NK-92 treated with Interleukin-12 subunit alpha and Interleukin-12 subunit beta, amount 100 ng/mL, for 24 hours (cell line): ENCODE measurements at places on chromosomes 12 and 14.

DNA sequence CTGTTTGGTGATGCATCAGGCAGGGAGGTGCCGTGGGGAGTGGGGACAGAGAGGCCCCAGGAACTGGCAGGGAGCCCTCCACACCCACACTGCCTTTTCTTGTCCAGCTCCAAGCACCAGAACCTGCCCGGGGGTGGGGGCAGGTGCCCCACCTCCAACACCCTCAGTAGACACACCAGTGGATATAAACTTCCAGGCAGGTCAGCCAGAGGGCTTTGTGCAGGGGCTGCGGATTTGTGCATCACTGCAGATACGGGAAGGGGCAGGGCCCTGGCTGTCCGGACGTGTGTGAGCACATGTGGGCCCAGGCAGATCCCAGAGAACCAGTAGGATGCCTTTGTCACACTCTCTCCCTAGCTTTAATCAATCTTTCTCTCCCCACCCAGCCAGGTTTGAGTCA, 1.3 kb upstream of the TGM1 start:
- no peak for DNase-seq

GRCh38 chr12:38695057-38695456, 210.3 kb downstream of the CPNE8 start:
- no peak for DNase-seq

- DNase-seq, result no peak
Measured at GRCh38 chr12:47884501-47884900, 20.3 kb downstream of the VDR start.

DNA sequence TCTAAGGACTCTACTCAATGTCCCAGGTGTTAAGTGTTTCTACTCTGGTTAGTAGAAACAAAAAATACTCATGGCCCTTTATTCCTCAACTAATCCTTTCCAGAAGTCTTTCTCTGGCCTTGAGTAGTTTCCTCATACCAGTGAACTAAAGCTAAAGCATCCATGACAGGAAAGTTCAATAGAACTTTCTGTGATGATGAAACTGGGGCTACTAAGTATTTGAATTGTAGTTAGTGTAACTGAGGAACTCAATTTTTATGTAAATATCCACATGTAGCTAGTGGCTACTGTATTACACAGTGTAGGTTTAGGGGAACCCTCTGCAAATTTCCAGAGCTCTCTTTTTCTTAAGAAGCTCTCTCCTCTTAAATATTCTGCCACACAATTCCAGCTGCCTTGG, 63.7 kb downstream of the R3HDM2 start:
- DNase-seq, result no peak

GRCh38 chr12:46524778-46525177, 152.2 kb upstream of the SLC38A2 start:
- DNase-seq, result no peak

GRCh38 chr14:81437244-81437643, 37.1 kb upstream of the STON2 start:
- no peak for DNase-seq

DNA sequence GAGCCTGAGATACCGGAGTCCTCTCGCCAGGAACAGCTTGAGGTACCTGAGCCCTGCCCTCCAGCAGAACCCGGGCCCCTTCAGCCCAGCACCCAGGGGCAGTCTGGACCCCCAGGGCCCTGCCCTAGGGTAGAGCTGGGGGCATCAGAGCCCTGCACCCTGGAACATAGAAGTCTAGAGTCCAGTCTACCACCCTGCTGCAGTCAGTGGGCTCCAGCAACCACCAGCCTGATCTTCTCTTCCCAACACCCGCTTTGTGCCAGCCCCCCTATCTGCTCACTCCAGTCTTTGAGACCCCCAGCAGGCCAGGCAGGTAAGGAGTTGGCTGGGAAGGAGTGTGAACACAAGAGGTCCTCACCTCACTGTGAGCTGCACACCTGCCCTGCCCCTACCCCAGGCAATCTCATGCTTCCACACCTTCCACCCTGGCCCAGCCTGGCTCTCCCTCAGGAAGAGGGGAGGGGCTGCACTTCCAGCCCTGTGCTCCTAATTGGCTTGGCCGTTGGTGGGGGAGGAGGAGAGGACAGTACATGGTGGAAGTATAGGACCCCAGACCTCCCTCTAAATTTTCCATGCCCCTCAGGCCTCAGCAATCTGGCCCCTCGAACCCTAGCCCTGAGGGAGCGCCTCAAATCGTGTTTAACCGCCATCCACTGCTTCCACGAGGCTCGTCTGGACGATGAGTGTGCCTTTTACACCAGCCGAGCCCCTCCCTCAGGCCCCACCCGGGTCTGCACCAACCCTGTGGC, 6.2 kb downstream of the C1QL4 start:
- DNase-seq, result no peak

GRCh38 chr12:89472508-89472907, 52.1 kb downstream of the GALNT4 start:
- no peak for DNase-seq

GRCh38 chr12:100443434-100443833, 30.2 kb upstream of the NR1H4 start:
- no peak for DNase-seq

DNA sequence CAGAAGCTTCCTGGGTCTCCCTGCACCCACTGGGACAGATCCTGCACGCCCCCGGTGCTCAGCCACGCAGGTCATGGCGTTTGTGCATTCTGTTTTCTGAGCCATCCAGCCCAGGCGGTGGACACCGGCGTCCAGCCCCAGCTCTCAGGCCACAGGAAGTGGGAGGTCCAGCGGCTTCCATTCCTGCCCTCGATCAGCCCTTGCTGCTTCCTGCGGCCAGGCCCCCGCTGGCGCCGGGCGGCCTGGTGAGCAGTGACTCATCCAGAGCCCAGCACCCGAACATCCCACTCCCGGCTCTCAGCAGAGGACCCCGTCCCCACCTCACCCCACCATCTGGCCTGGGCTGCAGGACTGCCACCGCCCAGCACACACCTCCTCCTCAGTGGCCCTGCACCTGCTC, 18.0 kb upstream of the NUDT14 start:
- DNase-seq, result no peak

- no peak for DNase-seq
Measured at GRCh38 chr12:29521951-29522350, 24.5 kb upstream of the OVCH1 start.

GRCh38 chr14:60161196-60162107, 3.7 kb downstream of the DHRS7 start:
- no peak for DNase-seq

DNA sequence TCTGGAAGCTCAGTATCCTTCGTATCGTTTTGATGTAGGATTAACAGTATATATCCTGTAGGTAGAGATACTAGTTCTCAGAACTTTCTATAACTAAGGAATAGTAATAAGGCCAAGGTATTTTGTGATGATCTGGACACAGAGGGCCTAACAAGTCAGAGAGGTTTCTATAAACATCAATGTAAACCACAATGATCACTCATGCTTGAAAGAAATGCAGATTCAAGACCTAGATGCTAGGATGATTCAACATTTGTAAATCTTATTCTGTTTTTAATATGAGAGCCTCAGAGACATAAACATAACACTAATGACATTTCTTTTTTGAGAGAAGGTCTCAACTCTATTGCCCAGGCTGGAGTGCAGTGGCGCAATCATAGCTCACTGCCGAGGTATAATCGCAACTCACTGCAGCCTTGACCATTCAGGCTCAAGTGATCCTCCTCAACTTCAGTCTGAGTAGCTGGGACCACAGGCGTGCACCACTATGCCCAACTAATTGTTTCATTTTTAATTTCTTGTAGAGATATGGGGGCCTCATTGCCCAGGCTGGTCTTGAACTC, 16.2 kb downstream of the SUPT16H start:
- no peak for DNase-seq

DNA sequence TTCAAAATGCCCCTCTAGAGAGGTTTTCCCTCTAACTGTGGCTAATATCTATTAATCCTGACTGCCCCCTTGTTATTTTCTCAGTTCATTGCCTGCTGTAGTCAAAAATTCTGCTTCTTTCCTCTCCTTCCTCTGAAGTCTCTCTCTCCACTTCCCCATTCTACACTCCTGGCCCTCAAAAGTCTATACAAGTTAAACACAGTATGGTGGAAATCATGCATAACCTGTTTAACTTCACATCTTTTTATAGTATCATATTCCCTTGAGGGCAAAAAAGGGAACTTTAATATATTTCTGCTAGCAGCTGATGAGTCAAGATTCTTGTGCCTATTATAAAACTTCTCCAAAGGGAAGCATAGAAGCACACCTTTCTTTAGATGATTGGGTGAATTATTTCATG, 16.7 kb downstream of the GRIP1 start:
- no peak for DNase-seq

GRCh38 chr14:93025055-93025454, 90.7 kb downstream of the ITPK1 start:
- DNase-seq, result no peak

GRCh38 chr14:95559203-95559602, 24.4 kb downstream of the GLRX5 start:
- no peak for DNase-seq

DNA sequence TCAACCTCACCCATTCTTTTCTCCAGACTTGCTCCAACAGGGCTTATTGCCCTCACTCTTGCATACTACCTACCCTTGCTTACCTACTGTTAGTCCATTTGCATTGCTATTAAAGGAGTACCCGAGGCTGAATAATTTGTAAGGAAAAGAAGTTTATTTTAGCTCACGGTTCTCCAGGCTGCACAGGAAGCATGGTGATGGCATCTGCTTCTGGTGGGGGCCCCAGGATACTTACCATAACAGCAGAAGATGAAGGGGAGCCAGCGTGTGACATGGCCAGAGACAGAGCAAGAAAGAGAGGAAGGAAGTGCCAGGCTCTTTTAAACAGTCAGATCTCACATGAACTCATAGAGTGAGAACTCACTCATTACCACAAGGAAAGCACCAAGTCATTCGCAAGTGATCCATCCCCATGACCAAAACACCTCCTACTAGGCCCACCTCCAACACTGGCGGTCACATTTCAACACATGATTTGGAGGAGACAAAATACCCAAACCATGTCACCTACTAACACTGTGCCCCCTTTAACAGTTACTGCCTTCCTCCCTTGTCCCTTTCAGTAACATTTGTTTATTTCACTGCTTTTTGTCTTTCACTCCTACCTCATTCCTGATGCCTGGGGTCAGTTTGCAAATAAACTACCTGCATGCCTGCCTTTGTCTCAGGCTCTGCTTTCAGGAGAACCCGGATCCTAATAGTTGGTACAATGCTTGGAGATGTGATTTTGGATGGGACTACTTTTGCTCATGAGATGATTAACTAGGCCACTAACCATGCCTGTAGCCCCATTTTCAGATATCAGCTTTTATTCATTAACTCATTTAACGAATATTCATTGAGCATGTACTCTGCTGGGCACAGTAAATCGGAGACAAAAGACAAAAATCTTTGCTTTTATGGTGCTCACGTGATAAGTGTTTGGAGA, 41.6 kb upstream of the CSRP2 start:
- DNase-seq, result no peak

DNA sequence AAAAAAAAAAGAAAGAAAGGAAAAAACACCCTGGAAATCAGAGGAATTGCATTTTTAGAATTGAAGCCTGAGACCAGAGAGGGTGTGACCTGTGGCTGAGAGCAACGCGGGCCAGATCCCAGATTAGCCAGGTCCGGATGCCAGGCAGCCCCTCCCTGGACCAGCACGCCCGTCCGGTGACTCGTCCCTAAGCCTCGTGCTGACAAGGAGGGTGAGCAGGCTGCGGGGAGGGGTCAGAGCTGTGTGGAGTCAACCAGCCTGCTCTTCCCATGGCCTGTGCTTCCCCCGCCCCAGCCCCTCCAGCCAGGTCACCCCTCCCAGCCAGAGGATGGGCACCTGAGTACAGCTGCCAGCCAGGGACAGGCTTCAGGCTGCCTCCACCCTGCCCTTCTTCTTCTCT, 4.2 kb upstream of the KLC1 start:
- no peak for DNase-seq

GRCh38 chr12:80432061-80432460, 12.0 kb upstream of the PTPRQ start:
- no peak for DNase-seq

DNA sequence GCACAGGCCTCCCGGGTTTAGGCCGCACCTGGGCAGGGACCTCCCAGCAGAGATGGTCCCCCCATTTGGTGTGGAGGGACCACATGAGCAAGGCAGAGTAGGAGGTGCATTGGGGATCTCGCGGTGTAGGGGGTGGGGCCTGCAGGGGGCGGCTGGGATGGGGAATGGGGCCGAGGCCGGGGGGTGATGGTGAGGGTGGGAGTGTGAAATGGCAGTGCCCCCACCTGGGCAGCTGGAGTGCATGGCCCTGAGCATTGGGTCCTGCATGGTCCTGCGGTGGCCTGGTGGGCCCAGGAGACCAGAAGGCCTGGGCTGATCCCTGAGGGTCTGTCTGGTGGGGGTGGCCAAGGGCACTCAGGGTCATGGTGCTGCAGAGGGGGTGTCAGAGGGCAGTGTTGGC, 111.8 kb downstream of the KIF26A start:
- DNase-seq, result no peak

- no peak for DNase-seq
Measured at GRCh38 chr12:97398704-97399103, 63.9 kb upstream of the RMST start.

GRCh38 chr14:99821519-99822508, 28.6 kb downstream of the EML1 start:
- no peak for DNase-seq

DNA sequence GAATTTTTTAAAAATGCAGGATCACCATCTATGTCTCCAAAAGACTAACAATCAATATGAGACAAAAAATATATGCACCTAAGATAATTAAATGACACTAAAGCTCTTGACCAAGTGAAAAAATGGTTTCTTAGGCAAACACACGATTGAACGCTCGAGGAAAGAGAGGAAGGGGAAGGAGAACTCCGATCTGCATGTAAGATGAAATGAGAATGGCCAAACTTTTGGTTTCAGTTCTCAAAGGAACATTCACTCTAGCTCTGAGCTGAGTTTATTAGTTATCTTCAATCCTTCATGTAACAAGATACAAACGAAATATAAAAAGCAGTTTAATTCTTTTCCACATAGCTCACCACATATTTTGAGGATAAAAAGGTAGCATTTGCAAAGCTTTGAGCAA, 2.8 kb downstream of the DYRK4 start:
- no peak for DNase-seq

DNA sequence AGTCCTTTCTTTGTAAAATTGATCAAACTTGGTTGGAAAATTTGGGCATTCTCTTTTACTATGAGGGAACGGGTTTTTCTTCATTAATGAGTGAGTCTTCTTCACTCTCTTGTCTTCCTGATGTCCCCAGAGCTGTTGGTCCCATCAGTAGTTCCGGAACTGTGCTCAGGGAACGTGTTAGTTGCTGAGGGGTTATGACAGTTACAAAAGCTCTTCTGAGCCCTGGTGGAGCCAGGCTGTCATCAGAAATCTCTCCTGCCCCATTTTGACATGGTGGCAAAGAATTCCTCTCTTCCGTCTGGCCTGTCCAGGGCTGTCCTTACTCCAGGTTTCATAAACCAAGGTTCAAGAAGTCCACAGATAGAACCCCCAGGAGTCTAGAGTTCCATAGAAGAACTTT, 208.5 kb downstream of the SLC41A2 start:
- DNase-seq, result no peak
